ENCODE measurements at places on chromosomes 16 and 17.

- DNase-seq: no peak
Measured at GRCh38 chr16:14132696-14133048, 61.6 kb downstream of the MRTFB start.

DNA sequence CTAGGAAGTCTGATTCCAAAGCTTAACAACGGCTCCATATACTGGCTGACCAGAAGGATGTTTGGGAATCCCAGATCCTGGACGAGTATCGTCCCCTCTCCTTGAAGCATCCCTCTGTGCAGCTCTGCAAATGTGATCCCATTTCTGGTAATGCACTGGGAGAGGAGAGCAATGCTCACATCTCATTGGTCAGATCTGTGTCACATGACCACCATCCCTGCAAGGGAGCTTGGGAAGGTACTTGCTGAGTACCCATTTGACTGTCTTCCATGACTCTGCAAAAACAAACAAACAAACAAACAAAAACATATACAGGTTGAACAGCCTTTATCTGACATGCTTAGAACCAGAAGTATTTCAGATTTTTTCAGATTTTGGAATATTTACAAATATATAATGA is 41.9 kb upstream of the KDM8 start:
- no peak for DNase-seq

GRCh38 chr16:28839899-28840298 is 6.2 kb downstream of the TUFM start:
- no peak for DNase-seq

- DNase-seq: no peak
Measured at GRCh38 chr16:57357330-57358085, 1.1 kb upstream of the CCL22 start.

DNA sequence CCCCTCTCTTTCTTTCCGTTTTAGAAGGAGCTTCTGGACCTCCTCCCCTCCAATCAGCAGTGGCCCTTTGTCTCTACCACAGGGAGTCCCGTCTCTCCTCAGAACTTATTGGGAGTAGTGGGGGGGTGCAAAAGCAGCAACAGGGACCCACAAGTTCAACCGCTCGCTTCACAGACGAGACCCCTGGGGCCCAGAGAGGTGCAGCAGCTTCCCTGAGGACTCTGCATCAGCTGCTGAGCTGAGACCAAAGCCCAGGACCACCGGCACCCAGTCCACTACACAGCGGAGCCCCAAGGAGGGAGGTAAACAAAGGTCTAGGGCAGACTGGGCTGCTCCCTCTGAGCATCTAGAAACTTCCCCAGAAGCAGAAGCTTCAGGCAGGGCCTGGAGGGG is 123.9 kb downstream of the SDK2 start:
- no peak for DNase-seq

DNA sequence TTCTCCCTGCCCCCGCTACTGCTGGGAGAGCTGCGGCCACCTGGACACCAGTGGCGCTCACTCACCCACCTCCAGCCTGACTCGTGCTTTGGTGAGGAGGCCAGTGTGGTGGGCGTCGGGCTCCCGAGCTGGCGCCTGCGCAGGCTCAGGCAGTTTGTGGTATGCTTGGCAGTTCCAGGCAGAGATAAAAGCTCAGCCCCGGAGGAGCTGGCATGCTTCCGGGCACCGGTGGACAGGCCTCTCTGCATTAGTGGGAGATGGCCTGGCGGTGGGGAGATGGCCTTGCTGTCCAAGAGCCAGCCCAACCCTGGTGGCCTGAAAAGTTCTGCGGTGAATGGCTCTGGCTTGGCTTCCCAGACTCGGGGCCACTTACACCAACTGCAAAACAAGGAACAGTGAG is 4.1 kb downstream of the ADGRG1 start:
- DNase-seq: no peak

DNA sequence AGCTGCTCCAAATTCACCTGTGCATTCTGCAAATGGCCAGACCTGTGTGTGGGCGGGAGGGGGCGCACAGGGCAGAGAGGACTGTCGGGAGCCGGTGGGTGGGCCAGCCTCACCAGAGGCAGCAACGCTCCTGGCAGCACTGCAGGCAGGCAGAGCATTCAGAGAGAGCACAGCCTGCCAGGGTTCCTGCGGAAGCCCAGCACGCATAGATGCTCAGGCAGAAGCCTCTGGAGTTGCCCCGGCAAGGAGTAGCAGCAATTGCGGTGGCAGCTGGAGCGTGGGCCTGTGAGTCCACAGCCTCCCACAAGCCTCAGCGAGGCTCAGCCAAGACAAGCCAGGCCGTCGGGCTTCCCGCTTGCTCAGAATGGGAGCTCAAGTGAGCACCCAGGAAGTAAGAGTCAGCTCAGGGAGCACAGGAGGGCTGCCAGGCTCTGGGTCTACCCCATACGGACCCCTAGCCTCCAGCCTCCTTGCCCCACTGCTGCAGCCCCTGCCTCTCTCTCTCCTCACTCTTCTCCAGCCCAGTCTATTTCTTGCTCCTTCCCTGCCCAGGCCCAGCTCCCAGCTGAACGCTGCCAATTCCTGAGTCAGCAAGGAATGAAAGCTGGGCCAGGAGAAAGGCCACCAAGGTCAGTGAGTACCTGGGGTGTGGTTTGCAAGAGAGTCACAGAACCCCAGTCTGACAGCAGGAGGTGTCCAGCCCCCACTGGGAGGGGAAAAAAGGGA is 9.6 kb downstream of the EMC6 start:
- DNase-seq: no peak

DNA sequence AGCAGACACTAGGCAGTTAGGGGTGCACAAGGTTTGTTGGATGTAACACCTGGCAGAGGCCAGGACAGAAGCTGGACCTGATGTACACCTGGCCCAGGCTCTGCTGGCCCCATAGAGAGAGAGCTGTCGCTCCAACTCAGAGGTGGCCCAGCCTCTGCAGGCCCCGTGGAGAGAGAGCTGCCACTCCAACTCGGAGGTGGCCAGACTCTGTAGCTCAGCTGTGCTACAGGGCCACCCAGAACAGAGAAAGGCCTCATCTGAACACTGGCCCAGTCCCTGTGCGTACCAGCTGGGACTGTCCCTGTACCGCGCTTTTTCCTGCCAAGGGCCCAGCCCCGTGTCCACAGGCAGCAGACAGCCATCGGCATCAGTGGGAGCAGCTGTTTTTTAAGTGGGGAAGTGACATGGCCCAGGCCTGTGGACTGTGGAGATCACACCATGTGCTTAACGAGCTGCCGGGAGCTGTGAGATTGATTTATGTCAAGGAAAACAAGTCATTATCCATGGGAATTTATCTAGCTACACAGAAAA is 176.4 kb upstream of the CHMP6 start:
- DNase-seq: no peak

Measured in D721Med (cell line).